ENCODE measurements at places on chromosomes 3 and 15.

- no peak for DNase-seq
Measured at GRCh38 chr15:92840149-92840548, 60.0 kb upstream of the CHD2 start.

- no peak for DNase-seq
Measured at GRCh38 chr3:180926526-180926925, 14.1 kb downstream of the FXR1 start.

DNA sequence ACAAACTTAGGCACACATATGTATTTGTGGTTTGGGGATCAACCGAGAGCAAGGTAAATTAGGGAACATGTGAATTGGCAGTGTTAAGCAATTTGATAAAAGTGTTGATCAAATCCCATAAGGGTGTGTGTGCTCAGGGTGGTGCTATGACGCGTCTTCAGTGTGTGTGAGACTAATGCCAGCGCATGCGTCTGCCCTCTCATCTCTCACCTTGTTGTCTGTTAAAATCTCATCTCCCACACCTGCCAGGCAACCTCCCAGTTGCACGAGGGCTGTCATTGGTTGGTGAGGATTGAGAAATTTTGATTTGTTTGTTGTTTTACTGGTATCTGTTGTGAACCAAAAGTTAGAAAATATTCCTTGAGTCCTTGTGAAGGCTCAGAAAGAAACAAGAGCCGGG is 137.2 kb upstream of the ICE2 start:
- no peak for DNase-seq

- no peak for DNase-seq
Measured at GRCh38 chr3:53819163-53819868, 26.9 kb downstream of the CHDH start.

- no peak for DNase-seq
Measured at GRCh38 chr3:172622916-172623700, 87.8 kb downstream of the NCEH1 start.

Data from stimulated activated CD4-positive, alpha-beta T cell treated with anti-CD3 and anti-CD28 coated beads, Interleukin-15, amount 100 ng/mL, for 1 hour (primary cell).